ENCODE measurements at places on chromosomes 3 and 15.

GRCh38 chr15:79676621-79677020, 220.2 kb downstream of the MTHFS start:
- DNase-seq = no peak

DNA sequence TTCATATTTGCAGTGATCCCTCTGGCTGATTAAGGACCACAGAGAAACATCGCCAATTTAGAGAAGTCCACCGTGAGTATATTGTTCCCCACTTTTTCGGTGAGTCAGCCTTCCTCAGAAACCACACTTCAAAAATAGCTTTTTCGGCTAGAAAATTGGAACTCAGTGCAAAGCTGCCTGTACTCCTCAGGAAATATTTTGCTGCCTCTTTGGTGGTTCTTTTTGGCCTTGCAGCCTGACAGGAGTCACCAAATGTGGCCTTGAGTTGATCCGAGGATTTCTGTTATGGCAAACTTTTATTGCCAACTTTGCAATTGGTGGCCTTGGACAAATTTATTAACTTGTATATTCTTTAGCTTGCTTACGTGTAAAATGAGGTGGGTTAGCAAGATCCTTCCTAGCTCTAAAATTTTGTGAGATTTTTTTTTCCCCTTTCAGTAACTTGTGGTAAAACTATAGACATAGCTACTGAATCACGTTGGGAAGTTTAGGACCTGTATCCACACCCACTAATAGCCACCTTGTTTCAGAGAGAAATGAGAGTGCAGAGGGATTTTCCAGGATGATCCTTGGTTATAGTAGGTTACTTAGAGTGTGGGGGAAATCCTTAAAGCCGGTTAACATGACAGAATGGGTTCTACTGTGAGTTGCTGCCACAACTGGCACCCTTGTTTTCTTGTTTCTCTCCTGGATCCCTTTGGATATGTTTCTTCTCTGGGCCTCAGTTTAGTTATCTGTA, 9.9 kb downstream of the ARL6IP5 start:
- DNase-seq = no peak

- no peak for DNase-seq
Observed at GRCh38 chr3:45968706-45969105, 25.4 kb downstream of the CXCR6 start.

DNA sequence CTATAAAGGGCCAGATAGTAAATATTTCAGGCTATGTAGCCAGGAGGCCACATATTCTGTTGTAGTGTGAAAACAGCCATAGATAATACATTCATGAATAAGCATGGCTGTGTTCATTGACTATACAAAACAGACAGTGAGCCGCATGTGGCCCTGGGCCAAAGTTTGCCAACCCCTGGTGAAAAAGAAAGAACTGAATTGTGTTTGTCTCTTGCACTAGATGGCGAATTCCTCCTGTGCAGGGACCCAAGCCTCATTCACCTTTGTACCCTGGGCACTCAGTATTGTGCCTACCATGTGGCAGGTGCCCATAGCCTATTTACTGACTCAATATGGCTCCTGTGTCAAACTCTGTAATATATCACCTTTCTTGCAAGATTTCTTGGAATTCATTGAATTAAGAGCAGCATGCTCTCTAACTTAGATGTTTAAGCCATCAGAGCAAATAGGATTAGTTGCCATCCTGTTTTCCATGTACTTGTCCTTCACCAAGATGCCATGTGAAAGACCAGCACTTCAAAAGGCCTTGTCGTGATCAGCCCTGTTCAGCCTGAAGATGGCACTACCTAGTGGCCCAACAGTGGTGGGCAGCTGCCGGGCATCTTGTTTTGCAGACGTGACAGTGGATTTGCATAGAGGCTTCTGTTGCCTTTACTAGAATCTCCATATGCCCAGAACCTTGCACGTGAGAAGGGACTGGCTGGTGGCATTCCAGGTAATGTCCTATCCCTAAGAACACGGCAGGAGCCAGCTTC, 50.9 kb upstream of the CMTM7 start:
- DNase-seq = no peak

DNA sequence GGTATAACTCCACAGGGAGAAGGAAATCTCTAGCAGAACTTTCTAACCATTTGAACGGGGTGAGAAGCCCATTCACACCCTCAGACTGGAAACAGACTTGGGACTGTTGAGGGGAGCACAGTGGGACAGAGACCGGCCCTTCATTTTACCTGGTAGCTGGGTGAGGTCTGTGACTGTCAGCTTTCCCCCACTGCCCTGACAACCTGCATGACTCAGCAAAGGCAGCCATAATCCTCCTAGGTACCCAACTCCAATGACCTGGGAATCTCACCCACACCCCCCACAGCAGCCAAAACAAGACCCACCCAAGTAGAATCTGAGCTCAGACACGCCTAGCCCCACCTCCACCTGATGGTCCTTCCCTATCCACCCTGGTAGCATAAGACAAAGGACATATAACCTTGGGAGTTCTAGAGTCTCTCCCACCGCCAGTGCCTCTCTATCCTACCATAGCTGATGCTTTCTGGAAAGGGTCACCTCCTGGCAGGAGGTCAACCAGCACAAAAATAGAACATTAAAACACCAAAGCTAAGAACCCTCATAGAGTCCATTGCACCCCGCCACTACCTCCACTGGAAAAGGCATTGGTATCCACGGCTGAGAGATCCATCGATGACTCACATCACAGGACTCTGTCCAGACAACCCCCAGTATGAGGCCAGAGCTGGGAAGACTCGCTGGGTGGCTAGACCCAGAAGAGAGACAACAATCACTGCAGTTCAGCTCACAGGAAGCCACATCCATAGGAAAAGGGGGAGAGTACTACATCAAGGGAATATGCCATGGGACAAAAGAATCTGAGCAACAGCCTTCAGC, 28.0 kb downstream of the SENP7 start:
- DNase-seq = no peak

- no peak for DNase-seq
Observed at GRCh38 chr3:60001369-60001768, 951.5 kb upstream of the CFAP20DC start.

- DNase-seq = no peak
Observed at GRCh38 chr3:185537369-185537970, 14.9 kb downstream of the LIPH start.

- no peak for DNase-seq
Observed at GRCh38 chr3:63047068-63047467, 171.9 kb upstream of the CADPS start.

DNA sequence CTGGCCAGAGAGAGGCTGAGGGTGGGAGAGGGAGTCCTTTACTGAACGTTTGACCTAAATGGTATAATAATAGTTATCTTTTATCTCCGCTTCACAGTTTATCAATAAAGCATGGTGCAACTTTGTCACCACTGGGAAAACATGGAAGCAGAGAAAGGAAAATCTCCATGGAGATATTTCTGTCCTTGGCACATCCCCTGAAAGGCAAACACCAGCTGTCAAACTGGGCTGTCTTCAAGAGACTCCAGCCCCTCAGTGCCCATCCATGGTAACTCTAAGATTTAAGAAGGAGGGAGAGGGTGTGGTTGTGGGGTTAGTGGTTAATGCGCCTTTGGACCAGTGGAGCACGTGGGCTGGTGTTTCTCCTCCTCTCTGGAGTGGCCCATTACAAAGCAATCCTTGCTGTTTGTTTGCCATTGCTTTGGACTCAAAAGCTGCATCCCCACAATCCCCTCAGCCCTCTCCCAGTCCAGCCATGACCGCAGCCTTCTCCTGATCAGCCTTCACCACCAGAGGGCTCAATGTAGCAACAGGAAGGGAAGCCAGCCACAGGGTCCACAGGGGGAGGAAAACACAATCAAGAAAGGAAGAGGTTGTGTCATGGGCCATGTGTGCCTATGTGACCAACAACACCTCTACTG, 38.2 kb upstream of the FAM174B start:
- DNase-seq = peak; percentile 25

DNA sequence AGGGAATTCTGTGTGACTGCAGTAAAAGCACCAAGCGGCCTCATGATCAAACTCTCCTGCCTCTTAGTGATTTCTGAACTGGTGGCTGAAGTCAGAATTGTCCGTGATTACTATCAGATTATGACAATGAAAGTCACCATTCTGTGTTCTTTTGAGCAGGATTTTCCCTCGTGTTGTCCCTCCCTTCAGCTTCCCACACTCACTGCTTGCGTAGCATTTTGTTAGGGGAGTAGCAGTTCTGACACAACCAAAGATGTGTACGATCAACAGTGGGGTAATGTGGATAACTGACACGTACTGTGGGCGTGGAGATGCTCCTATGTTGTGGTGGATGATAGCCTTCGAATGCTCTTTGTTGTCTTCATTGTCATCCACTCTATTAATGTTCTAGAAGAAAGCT, 67.8 kb upstream of the ICE2 start:
- no peak for DNase-seq

DNA sequence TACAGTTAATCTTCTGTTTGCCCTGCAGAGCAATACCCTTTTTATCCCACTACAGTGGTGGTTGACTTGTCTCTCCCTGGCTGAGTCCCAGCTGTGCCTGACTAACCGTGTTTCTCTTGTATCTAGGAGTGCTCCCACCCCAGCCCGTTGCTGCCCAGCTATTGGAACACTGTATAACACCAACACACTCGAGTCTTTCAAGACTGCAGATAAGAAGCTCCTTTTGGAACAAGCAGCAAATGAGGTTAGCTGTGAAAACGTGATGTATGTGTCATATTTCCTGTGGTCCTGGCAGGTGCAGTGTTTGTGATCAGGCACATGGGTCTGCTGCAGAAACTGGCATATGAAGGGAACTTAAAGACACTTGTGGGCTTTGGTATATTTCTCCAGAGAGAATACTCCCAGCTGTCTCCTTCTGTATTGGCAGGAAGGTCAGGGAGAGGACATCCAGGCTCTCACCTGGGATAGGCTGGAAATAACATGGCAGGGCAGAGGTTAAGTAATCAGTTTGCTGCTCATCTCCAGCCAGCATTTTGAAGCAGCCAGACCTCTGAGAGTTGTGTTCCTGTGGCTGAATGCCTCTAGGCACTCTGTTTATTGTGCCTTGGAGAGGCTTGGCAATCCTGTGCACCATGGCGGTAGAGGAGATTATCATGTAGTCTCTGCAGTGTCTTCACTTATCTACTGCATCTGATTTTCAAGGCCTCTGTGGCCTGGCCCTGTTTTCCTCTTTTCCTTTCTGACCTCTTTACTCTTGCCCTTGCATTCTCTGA, 34.8 kb downstream of the ATG7 start:
- no peak for DNase-seq

- DNase-seq = no peak
Observed at GRCh38 chr3:177589041-177589650, 391.9 kb upstream of the TBL1XR1 start.

DNA sequence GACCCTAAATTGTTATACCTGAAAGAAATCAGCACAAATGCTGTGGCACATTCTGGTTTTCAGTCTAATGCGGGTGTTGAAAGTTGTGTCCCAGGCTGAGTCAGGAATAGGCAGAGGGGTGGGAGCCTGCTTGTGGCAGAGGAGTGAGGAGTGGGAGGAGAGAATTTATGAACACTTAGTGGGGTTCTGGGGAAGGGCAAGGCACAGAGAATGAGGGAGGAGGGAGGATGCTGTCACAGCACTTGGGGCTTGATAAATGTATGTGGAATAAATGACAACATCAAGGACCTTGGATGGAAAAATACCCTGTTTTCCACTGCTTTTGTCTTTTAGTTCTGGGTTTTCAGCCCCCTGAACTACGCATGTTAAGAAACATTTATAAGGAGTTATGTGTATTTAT, 49.3 kb downstream of the ZNF621 start:
- no peak for DNase-seq

DNA sequence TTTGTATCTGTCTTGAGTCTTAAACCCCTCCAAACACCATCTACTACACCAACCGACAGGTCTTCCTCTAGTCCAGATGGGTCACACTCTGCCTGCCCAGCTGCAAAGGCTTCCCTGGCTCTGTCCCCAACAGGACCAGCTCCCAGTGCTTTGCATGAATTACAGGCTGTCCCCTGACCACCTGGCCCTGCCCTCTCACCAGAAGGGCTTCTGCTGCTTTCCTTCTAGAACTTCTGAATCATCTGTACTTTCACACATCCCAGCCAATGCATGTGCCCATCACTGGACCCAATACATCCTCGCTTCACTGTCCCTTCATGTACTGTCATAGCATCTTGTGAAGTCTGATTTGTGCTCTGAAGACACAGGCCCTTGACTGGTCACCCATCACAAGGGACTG, 53.6 kb downstream of the HOMER2 start:
- no peak for DNase-seq

- DNase-seq = no peak
Observed at GRCh38 chr3:119990888-119991287, 103.4 kb downstream of the GSK3B start.

DNA sequence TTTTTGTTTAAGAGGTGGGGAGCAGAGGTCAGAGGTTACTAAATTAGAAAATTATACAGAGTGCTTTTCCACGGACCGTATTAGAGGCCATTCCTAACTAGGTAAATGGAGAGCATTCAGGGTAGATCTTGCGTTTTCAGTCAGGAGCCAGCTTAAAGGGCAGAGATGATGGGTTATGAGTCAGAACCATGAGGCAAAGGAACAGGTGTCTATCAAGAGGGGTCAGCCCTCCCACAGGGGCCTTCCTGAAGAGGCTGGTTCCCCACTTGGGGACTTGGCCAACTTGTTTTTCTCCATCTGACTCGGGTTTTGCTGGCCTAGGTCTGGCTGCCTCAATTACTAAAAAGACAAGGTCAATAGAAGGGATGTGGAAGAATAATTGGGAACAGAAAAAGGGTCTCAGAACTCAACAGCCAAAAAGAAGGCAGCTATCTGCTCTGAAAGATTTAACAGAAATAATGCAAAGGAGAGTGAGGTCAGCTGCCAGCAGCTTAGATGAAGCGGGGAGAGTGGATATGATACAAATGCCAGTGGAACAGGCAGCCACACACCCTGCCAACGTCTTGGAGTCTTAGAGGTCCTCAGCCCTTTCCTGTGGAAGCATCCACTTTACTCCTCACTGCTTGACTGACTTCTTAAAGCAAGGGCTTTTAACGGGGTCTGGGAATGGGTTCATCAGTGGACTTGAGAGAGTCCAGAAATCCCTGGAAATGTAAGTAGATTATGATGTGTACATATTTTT, 17.6 kb downstream of the MTMR14 start:
- no peak for DNase-seq

GRCh38 chr3:179860275-179861107, 176.2 kb downstream of the PEX5L start:
- no peak for DNase-seq

DNA sequence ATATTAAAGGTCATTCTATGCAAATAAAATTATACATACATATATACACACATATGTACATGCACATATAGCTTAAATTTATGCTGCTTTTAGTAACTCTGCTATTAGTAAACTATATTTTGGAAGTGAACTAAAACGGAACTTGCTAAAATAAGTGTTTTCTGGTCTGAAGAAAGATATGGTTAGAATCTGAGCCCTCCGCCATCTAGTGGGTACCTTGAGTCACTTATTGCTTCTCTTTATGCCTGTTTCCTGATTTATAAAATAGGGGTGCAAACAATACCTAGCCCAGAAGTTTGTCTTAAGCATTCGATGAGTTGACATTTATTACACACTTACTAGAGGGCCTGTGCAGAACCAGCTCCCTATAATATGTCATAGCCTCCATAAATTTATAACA, 255.7 kb downstream of the CNTN6 start:
- no peak for DNase-seq

- no peak for DNase-seq
Observed at GRCh38 chr3:13462125-13462629, 17.9 kb upstream of the HDAC11 start.
